ENCODE measurements at places on chromosomes 2 and 18. TPM values are rescaled to one million over a fixed set of nuclear protein-coding genes. Genes with fewer than 3 reads are reported as not detected.

DNA sequence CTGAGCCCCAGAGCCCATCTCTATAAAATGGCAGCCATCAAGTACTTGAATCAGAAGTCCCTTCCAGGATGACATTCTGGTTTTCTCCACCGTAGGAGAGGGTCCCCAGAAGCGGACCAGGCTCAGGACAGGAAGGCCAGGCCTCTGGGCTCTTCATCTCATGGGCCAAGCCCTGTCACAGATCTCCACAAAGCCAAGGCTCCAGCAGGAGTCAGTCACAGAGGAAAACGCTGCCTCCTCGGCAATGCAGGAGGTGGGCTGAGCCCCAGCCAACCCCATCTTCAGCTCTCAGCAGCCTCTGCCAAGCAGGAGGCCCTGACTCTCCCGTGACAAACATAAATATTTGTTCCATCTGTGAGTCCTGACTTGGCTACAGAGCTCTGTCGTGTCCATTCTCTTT lies 39.4 kb upstream of the GPAT2 start:
- no peak for DNase-seq

GRCh38 chr18:48632676-48633257 lies 93.9 kb downstream of the CTIF start:
- DNase-seq: no peak

DNA sequence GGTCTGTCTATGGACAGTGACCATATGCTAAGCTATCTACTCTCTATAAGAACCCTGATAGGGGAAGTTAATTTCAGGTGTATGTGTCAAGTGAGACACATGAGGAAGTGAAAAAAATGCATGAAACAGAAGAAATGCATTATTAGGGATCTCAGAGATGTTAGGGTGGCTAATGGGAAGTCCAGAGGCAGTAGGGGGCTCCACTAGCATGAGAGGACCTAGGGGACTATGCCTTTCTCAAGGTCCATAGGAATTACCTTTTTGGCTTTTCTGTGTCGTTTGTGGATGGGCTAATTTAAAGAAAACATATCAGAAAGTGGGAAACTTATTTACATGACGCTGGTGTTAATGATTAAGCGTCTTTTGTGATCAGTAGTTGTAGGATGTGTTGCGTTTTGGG lies 1653.2 kb downstream of the DPP10 start:
- no peak for DNase-seq

RPRM gene
- total RNA-seq: 35.4 TPM

DNA sequence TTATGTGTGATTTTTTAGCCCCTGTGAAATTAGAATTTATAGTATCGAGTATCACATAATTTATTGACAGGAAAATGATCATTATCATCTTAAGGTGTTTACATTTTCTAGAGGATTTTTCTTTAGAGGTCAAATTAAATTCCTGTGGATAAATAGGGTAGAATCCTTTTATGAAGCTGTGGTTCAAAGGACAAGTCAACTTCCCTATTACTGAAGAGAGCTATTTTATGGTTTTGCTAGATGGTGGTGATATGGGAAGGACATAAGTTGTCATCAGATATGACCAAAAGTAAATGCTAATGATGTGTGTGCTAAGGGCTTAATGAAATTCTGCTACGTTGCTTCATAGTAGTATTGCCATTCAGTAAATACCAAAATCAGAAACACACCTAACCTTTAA lies 80.1 kb downstream of the EML4 start:
- no peak for DNase-seq

GRCh38 chr18:74284980-74285355 lies 6.8 kb downstream of the CYB5A start:
- no peak for DNase-seq

DNA sequence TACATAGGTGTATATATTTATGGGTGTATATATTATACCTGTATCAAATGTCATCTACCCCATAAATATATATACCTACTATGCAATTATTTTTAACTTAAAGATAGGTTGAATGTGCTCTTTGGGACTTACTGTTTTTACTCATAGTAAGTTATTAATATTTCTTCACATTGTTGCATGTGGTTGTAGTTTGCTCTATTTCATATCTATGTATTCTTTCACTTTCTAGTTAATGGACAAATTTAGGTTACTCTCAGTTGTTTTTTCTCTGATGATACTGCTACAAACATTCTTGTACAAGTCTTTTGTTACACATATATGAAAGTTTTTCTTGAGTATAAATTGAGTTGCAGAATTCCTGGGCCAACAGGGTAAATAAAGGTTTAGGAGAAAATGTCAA lies 601.8 kb upstream of the ID2 start:
- no peak for DNase-seq

- no peak for DNase-seq
These were observed 138.4 kb upstream of the HDAC4 start for GRCh38 chr2:239539083-239539775.

C2orf76 gene
- 13.3 TPM for total RNA-seq

DNA sequence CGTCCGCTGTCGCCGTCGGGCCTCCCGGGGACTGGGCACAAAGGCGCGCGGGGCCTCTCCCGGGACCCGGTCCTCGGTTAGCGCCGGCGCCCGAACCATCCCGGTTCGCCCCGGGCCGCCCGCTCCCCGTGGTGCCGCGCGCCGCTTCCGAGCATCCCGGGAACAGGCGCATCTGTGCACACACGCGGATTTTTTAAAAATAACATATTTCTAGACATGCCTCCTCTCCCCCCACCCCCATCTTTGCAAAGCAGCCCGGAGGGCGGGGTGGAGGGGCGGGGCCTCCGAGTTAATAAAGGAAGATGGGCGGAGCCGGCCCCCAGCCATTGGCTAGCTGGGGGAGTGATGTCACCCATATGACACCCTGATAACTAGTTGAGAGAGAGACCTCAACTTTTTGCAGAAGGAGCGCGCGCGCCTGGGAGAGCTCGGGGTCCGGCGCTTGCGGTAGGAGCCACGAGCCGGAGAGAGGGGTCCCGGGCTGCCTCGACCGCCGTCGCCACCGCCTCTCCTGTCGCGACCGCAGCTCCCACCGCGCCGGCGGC lies at the start of gene SOX11:
SOX11 (plus strand) TSS at position 400 of the 545 bp plus-strand sequence. CDS start 338 bp downstream, outside the sequence.
- no peak for DNase-seq

- DNase-seq: no peak
These were observed 144.7 kb upstream of the SMAD2 start for GRCh38 chr18:48074929-48075706.
